ENCODE measurements at places on chromosomes 1 and 21.
A peak's percentile ranks its signal among the peaks of the same experiment; 100 is the strongest.

GRCh38 chr1:154186177-154186576 is 5.7 kb downstream of the TPM3 start:
- DNase-seq: no peak

- DNase-seq: no peak
Observed at GRCh38 chr21:25898671-25899070, 163.9 kb downstream of the GABPA start.

- no peak for DNase-seq
Observed at GRCh38 chr1:94543001-94543400, 1.4 kb upstream of the F3 start.

DNA sequence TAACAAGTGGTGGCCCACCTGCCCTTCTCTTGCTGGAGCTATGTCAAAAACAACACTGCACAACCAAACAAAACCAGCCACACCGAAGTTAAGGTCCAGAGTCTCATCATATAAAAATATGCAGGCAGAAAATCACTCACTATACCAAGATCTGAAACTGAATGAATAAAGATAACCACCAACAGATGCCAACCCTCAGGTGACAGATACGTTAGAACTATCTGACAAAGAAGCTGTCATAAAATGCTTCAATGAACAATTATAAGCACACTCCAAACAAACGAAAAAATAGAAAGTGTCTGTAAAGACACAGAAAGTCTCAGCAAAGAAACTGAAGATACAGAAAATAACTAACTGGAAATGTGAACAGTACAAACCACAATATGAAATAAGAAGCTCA is 14.0 kb downstream of the ZNF496 start:
- DNase-seq: no peak

DNA sequence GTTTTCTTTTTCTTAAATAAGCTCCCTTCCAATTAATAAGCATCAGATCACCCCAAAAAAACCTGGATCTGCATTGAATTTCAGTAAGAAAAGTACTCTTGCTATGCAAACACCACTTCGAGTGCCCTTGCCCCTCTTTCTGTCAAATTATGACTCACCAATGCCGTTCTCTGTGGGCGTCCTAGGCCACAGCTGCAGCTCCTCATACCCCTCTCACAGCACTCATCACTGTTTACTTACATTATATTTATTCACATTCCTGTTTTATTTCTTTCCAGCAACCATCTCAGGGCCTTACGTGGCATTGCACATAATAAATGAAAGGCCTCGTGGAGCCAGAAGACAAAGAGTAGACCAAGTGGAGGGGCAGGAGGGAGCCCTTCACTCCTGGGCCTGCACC is 99.1 kb upstream of the CTTNBP2NL start:
- no peak for DNase-seq

DNA sequence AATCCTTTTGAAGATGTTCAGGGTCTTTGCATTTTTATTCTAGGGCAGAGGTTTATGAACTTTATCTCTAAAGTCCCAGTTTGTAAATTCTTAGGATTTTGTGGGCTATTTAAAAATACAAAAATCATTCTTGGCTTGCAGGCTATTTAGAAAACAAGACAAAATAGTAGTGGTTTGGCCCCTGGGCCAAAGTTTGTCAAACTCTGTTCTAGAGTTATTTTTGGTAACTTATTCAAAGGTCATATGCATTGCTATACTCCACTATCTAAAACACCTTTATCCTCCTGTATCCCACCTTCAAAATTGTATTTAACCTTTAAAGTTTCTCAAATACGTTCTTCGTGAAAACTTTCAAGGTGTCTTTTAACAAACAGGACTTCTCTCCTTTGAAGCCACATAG is 75.5 kb upstream of the LRRC53 start:
- DNase-seq: no peak

DNA sequence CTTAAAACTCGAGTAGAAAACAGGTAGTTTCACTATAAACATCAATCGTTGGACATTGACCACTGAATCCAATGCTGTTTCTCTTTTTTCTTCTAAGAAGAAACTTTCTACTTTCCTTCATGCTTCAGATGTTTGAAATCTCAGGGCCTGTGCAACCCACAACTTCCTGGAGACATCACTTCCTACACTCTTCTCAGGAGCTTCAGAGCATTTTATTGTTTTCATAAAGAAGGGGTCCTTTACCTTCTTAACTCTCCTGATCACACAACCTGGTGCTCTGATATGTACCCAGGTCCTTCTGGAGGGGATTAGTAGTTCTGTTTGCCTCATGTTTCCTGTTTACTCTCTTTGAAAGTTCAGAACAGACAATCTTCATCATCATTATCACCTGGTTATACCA is 113.0 kb upstream of the VAV3 start:
- DNase-seq: no peak

GRCh38 chr1:12402159-12402673 is 172.4 kb downstream of the VPS13D start:
- no peak for DNase-seq

DNA sequence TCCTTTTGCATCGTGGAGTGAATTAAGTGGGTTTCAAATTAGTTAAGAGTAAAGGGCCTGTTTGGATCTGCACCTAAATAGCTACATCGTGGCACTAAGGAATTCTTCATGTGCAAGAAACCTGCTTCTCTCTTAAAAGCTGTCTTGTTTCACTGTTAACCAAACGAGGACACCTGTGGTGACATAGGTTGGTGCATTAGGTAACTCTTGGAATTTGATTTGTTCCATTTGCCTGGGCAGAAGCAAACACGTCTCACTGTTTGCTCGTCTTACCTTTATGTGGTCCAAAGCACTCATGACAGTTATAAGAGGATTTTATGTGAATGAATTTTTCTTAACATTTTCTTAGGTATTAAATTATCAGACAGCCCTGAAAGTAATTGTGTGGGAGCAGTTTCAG is 60.9 kb downstream of the PRDM2 start:
- no peak for DNase-seq

DNA sequence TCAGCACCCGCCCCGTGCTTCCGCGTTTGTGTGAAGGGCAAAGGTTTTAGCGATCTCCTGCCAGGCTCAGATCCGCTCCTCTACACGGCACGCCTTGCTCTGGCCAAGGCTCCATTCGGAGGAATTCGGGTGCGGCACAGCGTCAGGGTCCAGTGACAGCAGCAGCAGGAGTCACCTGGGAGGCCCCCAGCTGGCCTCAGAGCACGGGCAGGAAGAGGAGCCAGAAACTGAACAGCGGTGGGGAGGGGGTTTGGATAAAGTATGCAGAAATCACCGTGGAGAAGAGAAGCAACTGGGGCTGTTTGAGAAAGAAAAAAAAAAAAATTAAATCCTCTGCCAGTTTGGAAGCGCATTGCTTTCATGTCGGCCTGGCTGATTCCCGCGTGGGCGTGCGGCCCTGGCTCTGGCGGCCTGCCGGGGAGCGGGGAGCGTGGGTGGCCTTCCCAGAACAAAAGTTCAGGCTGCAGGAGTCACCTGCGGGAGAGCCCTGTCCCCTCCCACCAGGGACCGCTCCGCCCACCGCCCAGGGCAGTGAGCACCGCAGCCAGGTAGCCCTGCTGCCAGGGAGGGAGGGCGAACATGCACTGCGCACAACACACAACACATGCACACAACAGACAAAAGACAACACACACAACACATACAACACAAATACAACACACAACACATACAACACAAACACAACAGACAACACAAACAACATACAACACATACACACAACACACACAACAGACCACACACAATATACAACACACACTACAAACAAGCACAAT is 107.6 kb downstream of the ETS2 start:
- peak; percentile 89 for DNase-seq

- DNase-seq: no peak
Observed at GRCh38 chr1:196651079-196651478, 764 bp upstream of the CFH start.

- DNase-seq: no peak
Observed at GRCh38 chr1:65605621-65606020, 185.2 kb downstream of the LEPR start.

DNA sequence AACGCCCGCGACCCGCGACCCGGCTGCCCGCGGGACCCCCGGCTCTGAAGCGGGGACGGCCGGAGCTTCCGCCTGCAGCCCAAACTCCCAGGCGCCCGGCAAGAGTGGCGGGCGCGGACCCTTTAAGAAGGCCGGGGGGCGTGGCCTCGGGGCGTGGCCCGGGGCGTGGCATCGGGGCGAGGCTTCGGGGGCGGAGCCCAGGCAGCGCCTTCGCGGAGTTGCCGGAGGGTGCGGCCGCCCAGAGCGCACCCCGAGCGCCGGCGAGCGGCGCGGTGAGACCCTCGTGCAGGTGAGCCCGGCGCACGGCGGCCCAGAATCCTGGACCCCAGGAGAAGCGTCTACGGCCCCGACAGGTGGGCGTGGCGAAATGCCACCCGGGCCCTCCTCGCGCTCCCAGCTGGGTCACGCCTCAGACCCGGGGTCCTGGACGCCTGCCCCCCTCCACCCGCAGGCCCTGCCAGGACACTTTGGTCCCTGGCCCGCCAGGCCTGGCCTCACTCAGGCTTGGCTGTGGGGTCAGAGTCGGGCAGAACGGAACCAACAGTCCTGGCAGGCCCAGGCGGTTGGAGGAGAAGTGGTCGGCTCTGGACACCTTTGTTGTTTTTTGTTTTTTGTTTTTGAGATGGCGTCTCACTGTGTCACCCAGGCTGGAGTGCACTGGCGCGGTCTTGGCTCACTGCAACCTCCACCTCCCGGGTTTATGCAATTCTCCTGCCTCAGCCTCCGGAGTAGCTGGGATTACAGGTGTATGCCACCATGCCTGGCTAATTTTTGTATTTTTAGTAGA is 14.4 kb downstream of the RNF223 start:
- peak; percentile 76 for DNase-seq

- DNase-seq: no peak
Observed at GRCh38 chr21:32425628-32426027, 13.1 kb downstream of the EVA1C start.

GRCh38 chr1:21643624-21644023 is 25.5 kb downstream of the RAP1GAP start:
- no peak for DNase-seq

GRCh38 chr1:10288029-10288615 is 77.8 kb downstream of the KIF1B start:
- no peak for DNase-seq

DNA sequence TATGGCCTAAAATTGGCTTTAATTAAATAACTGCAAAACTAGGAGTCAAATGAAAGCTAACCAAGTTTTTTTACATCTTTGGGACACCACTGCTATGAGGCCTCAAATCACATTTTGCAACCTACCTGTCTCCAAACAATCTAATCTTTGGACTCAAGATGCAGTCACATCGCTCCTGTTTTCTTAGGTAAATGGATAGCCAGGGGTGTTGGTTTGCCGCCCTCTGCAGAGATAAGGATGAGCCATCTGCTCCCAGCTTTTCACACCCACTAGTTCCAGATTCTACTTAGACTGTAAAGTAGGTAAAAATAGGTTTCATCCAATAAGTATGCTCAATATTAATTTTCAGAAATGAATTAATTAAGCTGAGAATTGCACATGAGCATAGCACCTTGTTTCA is 456.5 kb downstream of the KIF26B start:
- DNase-seq: no peak

GRCh38 chr1:226112626-226113025 is 50.1 kb downstream of the H3-3A start:
- no peak for DNase-seq

DNA sequence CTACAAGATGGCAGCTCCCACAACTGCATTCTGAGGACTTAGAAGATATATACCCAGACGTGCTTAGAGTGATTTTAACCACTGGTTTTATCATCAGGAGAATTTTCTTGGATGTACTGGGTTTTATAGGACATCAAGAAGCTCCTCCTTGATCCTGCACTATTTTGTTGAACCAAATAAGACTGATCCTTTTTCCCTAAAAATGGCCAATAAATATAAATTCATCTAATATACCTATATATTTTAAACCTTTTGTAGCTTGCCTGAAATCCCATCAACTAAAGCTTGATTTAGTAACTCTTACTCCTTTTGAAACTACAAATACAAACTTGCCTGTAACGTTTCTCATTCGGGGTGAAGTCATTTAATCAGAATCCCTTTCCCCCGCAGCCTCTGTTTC is 849.4 kb upstream of the ADAMTS5 start:
- no peak for DNase-seq

- no peak for DNase-seq
Observed at GRCh38 chr1:46065405-46065804, 67.0 kb downstream of the PIK3R3 start.

DNA sequence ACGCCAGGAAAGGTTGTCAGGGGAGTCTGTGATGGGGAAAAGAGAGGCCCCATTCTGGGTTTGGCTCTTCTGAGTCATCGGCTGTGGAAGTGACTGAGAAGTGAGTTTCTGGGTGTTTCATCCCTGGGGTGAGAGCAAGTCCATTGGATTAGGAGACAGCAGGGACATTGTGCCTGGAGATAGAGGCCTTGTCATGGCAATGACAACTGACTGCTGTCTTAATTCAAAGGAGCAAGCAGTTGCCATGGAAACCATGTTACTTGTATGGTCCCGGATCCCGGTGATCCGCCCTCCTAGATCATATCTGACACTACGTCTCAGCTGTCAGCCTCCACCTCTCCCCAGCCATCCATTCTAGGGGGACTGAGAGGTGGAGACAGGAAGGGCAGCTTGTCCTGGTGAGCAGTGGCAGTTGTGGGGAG is 34.4 kb downstream of the KIAA0040 start:
- DNase-seq: no peak

DNA sequence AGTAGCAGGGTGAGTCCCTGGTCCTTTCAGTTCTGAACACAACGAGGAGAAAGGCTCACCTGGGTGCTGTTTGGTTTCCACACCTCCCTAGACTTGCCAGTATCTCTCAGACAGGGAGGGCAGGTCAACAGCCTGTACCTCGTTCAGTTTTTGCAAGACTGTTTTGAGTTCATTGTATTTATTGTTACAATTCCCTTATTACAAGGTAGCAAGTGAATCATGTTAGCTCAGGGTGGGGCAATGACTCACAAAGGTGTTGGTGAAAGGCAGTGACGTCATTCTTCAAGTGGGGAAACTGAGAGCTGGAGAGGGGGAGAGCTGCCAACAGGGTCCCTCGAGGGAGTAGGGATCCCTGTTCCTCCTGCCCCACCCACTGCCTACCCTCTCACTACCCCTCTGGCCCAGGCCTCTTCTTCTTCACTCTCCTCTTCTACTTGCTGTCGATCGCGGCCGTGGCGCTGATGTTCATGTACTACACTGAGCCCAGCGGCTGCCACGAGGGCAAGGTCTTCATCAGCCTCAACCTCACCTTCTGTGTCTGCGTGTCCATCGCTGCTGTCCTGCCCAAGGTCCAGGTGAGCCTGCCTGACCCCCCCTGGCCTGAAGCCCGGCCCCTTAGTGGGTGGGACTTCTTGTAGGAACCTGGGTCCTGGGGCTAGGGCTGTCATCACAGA is 13.4 kb downstream of the SERINC2 start:
- DNase-seq: no peak

GRCh38 chr1:73273886-73274285 is 924.1 kb downstream of the LRRIQ3 start:
- no peak for DNase-seq

DNA sequence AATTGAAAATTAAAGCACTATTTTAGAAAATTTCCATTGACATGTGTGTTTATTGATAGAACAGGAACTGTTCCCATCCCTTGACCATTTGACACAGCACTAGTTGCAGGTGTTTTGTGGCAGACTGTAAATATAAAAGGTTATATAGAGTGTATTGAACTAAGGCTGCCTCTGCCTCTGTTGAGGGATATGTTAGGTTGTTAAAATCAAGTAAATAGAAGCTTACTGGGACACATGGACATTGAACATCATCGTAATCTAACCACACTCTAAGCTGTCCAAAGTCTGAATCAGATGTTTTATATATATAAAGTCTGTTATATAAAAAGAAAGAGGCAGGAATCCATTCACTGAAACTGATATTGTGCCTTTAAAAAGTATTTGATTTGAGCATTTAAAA is 308.1 kb upstream of the PKN2 start:
- no peak for DNase-seq

GRCh38 chr1:208510192-208510952 is 266.2 kb upstream of the PLXNA2 start:
- no peak for DNase-seq
